ENCODE measurements at places on chromosomes 13 and 19.

- no peak for DNase-seq
Measured at GRCh38 chr13:106367361-106367971, 168.0 kb downstream of the EFNB2 start.

GRCh38 chr19:55712804-55713631 lies 25.2 kb downstream of the NLRP9 start:
- DNase-seq = no peak

- no peak for DNase-seq
Measured at GRCh38 chr19:41426116-41426841, 895 bp downstream of the B3GNT8 start.

DNA sequence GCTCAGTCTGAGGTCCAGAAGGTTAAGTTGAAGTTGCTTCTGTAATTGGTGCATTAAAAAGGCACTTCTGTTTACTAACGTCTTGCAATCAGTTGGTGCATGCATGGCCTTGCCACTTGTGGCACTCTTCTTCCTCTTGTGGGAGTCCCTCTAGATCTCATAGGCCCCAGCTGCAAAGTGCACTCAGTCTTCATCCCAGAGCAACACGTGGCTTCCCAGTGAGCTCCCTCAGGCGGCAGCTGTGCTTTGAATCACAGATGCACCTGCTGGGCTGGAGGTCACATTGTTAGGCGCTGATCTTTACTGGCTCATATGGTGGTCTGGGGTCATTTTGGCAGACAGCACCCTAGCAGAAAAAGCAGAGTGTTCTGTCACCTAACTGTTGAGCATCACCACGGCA lies 215.7 kb downstream of the ZNF536 start:
- no peak for DNase-seq

All from H9 (cell line).